Lower leg skin (tissue), 4 donors: ENCODE measurements at places on chromosomes 2 and 18. TPM values are rescaled to one million over a fixed set of nuclear protein-coding genes. Genes with fewer than 3 reads are reported as not detected.

The GPR45 gene
- not detected for total RNA-seq

DNA sequence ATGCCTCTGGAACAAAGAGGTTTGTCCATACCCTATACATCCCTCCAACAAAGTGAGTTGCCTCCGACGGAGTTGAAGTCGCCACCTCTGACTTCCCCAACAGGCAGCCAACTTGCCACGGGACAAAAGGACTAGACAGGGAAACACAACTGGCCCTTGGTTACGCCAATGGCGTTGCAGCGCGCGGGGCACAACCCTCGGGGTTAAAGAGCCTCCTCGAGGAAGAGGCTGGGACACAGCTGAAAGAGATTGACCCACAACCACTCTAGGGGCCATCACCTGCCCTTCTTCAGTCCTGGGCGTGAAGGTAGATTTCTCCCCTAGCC, 545 bp downstream of the GTF3C2 start:
- peak; percentile 87 for DNase-seq

DNA sequence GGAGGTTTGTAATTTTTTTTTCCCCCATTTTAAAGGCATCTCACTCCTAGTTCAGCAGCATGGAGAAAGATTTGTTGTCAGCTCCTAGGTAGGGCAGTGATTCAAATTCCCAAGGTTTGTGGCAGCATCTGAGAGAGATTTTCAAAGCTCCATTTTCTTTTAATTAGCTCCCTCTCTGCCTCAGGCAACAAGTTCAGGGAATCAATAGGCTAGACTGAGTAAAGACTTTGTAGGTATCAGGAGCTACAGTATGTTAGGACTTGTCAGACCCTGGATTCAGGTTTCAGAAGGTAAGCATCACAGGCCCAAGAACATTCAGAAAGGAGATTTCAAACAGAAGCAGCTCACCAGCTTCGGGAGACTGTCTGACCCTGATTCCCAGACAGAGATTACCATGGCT, 273.3 kb upstream of the ERBB4 start:
- no peak for DNase-seq

DNA sequence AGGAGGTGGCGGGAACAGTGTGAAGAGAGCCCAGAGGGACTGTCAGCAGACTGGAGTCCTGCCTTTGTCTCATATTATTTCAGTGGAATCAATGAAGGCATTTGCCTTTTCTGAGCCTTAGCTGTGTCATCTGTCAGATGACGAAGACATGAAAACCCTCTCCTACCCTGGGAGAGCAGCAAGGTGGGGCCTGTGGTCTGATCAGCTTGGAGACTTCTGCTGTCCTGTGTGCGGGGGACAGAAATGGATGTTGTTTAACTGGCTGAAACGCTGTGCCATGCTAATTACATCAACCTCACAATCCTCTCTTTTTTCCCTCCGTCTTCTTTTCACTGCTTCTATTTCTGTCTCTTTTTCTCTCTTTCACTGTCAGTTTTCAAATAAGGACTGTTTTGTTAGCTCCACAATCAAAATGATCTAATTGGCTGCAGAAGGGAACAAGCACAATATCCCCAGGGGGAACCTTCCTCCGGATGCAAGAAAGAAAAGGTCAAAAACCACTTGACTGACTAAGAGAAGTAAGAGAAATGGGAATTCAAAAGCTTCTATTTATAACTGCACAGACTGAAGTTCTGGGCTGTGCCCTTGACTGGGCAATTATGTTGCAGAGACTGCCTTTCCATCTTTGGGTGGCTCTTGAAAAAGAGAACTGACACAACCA, 340.1 kb downstream of the CLIP4 start:
- DNase-seq, result no peak

DNA sequence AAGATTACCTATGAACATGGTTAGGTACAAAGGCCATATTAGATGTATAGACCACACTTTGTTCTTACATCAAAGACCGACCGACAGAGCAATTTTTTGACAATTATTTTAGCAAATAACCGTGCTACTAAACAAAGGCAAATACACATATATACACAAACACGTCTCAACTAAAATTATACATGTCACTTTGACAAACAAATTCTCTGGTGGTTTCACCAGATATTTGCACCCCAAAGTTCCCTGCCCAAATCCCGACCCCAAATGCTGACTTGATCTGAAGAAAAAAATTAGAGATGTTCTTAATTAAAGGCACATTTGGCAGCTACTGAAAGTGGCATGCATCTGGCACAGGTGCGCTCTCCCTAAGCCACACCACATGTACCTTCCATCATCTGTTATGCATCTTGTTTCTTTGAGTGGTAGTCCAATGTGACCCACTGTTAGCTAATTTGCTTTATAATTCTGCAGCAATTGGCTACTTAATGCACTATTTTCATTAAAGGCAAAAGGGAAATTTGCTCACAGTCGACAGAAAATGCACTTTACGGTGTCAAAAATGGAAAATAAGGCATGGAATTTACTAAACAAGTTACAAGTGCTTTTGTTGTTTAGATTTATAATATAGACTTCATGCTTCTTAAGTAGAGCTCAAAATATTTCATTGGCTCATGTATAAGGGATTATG, 92.1 kb downstream of the ARHGEF33 start:
- no peak for DNase-seq

DNA sequence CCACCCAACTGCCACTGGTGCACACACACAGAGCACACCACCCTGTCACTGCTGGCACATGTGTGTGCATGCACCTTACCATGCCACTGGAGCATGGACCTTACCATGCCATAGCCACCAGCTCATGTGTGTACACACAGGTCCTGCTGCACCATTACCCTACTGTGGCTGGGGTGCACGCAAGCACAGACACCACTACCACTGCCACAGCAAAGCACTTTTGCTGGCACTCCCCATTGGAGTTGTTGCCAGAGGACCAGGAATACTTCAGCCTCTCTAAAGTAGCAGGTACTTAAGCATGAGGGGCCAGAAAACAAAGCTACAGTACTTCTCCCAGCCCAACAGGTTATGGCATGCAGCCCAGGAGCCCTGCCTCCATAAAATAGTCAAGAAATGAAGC, 404.8 kb downstream of the MBD2 start:
- DNase-seq, result no peak

DNA sequence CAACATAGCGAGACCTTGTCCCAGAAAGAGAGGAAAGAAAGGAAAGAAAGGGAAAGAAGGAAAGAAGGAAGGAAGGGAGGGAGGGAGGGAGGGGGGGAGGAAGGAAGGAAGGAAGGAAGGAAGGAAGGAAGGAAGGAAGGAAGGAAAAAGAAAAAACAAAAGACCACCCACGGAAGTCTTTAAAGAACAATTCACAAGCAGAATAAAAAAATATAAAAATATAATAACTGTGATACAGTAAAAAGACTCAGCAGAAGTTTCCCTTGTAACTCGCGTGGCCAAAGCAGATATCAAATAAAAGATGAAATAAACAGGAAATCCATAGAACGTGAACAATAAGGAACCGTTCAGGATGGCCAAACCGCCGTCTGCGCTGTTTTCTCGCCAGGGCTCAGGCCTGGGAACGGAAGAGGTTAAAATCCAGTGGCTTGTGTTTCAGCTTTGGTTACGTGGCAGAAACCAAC, 1.2 kb upstream of the SLC1A4 start:
- DNase-seq, result no peak

GRCh38 chr18:61471541-61471940, 138.3 kb downstream of the CDH20 start:
- no peak for DNase-seq
